WERI-Rb-1 (cell line): ENCODE measurements at places on chromosomes 3 and 15.
A peak's percentile ranks its signal among the peaks of the same experiment; 100 is the strongest.

GRCh38 chr3:42224178-42224577 lies 41.8 kb downstream of the CCK start:
- no peak for DNase-seq

- DNase-seq = no peak
Observed at GRCh38 chr3:126955004-126955790, 27.7 kb upstream of the PLXNA1 start.

GRCh38 chr15:92116330-92116729 lies 262.8 kb downstream of the SLCO3A1 start:
- DNase-seq = no peak

GRCh38 chr3:134619301-134619615 lies 31.6 kb downstream of the KY start:
- DNase-seq = no peak

- DNase-seq = peak; percentile 91
Observed at GRCh38 chr3:45191924-45192417, 34.1 kb downstream of the TMEM158 start.

DNA sequence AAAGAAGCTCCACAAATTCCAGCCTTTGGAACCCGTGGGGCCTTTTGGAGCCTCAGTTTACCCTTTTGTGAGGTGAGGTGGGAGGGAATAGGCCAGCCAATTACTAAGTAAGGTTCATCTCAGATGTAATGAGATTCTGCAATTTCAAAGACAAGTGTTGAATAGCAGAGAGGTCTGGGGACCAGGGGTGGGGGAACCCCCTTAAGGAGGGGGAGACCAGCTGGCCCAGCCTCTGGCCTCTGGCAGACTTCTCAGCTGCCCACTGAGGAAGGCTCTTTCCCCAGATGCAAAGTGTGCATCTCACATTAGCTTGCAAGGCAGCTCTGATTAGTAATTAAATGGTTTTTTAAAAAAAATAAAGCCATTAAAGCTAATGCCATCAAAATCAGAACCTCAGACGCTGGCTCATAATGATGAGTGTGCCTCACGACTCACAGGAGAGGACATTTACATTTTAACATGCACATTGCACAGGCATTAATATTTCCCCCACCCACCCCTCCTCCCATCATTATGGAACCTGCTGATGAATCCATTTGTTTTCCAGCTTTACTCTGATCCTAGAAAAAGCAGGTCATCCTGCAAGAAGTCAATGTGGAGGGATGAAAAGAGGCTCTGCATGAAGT lies 176.7 kb upstream of the TLE3 start:
- no peak for DNase-seq

DNA sequence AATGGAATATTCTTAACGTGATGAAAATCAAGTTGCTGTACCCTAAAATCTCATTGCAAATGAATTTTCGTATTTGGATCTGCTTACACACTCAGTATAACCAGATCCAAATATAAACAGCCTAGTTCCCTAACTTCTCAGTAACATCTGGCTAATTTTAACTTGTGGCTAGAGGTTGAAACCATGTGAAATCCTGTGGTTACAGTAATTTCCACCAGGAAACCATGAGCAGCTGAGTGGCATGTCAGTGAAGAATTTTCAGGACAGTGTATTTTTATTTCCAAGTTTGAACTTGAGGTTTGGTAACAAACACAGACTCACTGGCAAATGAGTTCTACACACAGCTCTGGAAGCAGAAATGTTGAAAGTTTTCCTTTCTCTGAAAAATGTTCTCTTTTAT lies 754.1 kb downstream of the NR2F2 start:
- no peak for DNase-seq

GRCh38 chr3:61650276-61650675 lies 88.9 kb downstream of the PTPRG start:
- DNase-seq = no peak

- DNase-seq = no peak
Observed at GRCh38 chr15:61248790-61249189, 19.7 kb upstream of the RORA start.

- DNase-seq = no peak
Observed at GRCh38 chr3:37441689-37442088, 267.3 kb upstream of the LRRFIP2 start.

GRCh38 chr3:54968546-54969172 lies 40.8 kb upstream of the LRTM1 start:
- DNase-seq = no peak

DNA sequence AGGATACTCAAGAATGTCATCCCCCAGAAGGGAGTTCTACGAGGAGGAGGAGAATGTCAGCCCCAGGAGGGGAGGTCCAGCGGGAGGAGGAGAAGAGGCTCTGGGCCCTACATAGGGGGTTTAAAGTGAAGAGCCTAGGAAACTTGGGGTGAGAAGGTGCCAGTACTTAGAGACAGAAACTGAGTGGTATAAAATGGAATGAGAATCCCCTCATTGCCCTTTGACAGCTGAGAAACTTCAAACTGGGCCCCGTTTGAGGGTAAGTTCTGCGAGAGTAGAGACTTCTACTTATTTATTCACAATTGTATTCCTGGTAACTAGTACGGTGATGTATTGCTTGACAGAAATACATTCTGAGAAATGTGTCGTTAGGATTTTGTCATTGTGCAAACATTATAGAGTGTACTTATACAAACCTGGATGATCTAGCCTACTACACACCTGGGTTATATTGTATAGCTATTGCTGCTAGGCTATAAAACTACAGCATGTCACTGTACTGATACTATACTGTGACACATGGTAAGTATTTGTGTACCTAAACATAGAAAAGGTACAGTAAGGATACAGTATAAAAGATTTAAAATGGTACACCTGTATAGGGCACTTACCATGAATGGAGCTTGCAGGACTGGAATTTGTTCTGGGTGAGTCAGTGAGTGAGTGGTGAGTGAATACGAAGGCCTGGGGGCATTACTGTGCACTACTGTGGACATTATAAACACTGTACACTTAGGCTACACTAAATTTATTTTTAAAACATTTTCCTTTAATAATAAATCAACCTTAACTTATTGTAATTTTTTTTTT lies 62.0 kb downstream of the TSC22D2 start:
- DNase-seq = no peak

DNA sequence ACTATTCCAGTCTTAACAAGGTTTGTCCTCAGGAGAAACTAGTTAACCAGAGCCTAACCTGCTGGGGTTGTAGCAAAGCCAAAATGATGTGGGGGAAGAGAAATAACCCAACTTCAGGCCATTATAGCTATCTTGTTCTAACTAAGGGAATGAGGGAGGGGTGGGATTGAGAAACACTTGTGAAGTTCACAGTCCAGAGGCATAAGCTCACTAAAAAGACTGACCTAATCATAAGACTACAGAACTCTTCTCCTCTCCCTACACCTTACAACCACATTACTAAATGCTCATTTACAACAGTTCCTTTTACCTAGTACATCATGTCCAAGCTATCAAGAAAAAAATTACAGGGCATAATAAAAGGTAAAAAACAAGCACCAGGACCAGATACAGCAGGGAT lies 52.8 kb downstream of the UBE3A start:
- no peak for DNase-seq

DNA sequence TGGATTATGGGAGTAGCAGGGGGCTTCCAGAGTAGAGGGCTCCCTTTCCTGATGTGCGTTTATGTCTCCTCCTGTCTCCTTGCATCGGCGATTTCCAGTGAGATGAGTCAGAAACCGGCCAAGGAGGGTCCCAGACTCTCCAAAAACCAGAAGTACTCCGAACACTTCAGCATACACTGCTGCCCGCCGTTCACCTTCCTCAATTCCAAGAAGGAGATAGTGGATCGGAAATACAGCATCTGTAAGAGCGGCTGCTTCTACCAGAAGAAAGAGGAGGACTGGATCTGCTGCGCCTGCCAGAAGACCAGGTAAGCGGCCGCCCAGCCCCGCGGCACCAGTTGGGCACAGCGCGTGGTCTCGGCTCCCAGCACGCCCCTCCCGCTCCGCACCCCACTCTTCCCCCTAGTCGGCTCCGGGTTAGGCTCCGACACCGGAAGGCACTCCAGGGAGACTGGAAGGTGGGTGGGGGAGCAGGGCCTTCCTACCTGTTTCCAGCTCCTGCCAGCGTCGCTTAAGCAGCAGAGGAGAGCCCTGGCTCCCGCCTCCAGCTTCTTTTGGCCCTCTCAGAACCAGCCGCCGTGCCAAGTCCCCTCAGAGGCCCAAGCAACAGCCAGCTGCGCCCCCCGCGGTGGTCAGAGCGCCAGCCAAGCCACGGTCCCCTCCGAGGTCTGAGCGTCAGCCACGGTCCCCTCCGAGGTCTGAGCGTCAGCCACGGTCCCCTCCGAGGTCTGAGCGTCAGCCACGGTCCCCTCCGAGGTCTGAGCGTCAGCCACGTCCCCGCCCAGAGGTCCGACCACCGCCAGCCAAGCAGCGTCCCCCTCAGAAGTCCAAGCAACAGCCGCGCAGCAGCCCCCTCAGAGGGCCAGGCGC lies 34.7 kb downstream of the MOBP start:
- no peak for DNase-seq

DNA sequence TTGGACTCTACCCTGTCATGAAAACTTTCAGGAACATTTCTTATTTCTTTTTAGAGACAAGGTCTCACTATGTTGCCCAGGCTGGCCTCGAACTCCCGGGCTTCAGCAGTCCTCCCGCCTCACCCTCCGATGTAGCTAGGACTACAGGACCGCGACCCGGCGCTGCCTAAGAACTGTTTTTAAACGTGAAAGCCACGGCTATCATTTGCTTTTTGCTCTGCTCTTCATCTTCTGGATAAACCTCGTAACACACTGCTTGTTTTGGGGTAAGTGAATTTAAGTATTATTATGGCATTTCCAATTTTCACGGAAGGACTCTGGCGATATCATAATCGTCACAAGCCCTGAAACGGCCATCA lies 14.3 kb upstream of the CCNL1 start:
- DNase-seq = peak; percentile 42

DNA sequence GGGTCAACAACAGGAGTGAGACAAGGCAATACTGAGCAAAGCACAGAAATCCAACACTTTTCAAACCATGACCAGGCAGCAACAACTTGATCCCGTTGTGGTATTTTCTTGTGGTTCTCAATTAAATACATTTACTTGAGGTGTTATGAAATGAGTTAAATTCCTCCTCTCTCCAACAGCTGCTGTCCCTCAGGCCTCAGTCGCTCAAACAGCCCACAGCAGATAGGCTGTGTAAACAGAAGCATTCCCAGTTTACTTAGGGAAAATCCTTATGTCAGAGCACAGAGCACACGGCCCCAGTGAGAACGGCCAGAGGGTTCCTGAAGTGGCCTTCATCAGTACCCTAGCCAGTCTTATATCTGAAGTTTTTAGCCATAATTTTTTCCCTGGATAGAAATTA lies 359.9 kb downstream of the AGBL1 start:
- no peak for DNase-seq

DNA sequence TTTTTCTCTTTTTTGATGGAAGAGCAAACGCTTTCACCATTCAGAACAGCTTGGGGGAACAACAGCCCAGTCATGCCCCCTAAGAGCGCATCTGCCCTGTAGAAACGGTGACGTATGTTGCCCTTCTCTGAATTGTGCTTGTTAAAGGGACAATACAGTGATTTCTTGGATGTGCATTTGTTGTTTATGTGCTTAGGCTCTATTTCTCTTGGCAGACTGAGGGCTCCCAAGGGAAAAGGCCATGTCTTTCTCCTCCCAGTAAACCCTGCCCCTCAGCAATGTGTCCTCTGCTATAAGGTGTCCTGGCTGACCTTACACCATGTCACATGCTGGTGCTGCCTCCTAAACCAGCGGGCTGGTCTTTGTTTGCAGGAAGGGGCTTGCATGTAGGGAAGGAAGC lies 346.1 kb downstream of the EPHB1 start:
- no peak for DNase-seq

DNA sequence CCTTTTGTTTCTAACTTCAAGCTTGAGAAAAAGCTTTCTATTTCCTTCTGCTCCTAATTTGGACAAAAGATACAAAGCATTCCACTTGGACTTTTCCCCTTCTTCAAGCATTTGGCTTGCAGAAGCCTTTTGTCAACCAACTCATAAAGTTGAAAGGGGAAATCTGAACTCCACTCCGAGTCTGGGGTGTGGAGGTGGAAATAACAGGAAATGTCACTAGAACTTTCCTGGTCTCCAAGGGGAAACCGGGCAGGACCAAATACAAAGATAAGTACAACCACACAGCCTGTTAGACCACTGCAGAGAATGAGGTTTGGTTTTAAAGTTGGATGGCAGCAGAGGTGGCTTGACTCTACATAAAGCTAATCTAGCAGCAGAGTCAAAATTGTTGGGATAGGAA lies 4.2 kb upstream of the C3orf80 start:
- no peak for DNase-seq

DNA sequence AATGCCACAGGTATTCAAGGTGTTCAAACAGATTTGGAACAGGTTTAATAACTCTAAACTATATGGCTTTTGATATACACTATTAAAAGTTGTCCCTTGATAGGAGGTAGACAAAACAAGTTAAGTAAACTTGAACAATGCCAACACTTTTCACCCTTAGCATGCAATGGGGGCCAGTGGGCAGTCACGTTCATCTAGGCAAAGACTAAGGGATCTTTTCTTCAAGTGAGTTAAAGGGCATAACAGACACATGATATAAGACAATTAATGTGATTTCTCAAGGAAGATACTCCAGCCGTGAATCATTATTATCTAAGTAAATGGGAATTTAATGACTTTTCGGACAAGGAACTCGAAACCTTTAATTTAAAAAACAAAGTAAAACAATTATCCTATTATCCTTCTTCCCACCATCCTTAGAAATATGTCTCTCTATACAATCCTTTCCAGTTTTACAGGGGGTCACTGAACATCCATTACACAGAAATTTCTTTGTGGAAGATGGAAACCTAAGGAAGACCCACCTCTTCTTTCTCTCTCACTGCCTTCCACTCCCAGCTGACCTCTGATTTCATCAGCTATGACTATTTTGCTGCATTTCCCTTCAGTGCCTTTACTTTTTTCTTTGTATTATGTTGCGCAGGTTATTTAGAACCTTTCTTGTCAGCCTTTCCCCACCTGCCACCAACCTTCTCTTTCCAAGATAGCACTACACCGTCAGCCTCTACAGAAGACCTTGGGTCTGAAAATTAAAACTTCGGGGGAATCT lies 1.5 kb downstream of the CLDN1 start:
- no peak for DNase-seq

DNA sequence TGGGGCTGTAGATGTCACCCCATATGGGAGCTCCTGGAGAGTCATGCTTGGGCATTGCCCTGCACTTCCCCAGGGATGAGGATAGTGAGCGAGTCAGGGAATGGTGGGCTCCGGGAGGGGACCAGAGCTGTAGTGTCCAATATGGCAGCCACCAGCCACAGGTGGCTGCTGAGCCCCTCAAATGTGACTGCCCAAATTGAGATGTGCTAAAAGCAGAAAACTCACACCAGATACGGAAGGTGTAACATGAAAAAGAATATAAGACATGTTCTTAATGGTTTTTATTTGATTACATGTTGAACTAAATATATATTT lies 31.7 kb downstream of the GRIP2 start:
- DNase-seq = no peak

- DNase-seq = no peak
Observed at GRCh38 chr3:107911337-107912000, 179.4 kb downstream of the CD47 start.

- no peak for DNase-seq
Observed at GRCh38 chr15:27449941-27450340, 479.0 kb downstream of the GABRG3 start.
